Hippocampal formation (tissue), 2 donors: ENCODE measurements at places on chromosomes 7 and 10.

GRCh38 chr10:78045237-78045636 is 11.6 kb downstream of the RPS24 start:
- DNase-seq: no peak

- no peak for DNase-seq
These were observed 44.2 kb upstream of the CFAP46 start for GRCh38 chr10:132986576-132986975.

GRCh38 chr7:51629206-51629605 is 312.6 kb upstream of the COBL start:
- DNase-seq: no peak

DNA sequence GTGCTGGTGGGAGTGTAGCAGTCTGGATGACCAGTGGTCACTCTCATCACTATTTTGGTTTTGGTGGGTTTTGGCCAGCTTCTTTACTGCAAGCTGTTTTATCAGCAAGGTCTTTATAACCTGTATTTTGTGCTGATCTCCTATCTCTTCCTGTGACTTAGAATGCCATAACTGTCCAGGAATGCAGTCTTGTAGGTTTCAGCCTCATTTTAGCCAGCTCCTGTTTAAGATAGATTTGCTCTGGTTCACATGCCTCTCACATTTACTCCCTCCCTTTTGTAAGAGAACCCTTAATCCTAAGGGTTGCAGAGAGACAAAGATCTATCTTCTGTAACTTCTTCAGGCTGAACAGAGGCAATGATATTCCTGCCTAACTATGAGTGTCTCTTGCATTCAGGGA is 51.2 kb upstream of the INHBA start:
- DNase-seq: no peak

GRCh38 chr7:94400022-94400421 is 5.3 kb downstream of the COL1A2 start:
- DNase-seq: no peak

- no peak for DNase-seq
These were observed 25.3 kb downstream of the GARIN1A start for GRCh38 chr7:128697302-128697905.

DNA sequence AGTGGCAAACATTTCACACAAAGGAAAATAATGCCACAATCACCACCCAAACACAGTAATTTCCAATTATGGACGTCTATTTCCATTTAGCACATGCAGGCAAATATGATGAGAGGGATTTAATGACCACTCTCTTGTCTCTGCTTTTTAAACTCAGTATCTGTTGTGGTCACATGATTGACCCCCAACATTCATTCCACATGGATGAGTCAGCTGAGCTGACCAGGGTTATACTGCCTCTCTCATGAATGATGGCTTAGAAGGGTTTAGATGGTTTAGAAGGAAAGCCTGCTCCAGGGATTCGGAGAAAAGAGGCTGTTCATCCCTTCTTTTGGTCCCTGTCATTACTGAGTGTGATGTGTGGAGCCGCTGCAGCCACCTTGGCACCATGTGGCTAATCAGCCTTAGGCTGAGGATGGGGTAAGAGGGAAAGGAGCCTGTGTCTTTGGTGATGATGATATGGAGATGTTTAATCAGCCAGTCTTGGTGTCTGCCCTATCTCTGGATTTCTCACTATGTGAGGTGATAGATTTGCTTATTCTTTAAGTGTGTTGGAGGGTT is 38.2 kb upstream of the JAKMIP3 start:
- DNase-seq: no peak

GRCh38 chr7:99404977-99405320 is 3.4 kb downstream of the PDAP1 start:
- DNase-seq: no peak

GRCh38 chr10:74824900-74825370 is 1.5 kb upstream of the KAT6B start:
- DNase-seq: peak; percentile 62

- no peak for DNase-seq
These were observed 62.5 kb downstream of the BPGM start for GRCh38 chr7:134709197-134709596.

DNA sequence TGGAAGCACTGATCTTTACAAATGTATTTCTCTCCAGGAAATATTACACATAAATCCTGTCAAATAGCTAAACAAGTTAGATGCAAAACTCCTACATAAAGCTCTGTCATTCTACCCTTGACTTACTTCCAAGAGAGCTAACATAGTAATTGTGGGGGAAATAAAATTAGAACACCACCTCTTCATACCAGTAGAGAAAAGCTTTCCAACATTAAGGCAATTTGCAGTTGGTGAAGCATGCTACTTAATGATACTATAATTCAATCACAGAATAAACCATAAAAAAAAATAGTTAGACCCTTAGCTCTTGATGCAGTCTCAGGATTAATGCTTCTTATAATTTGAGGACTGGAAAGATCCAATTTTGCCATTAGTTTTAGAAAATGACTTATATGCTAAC is 35.2 kb downstream of the SEMA3A start:
- no peak for DNase-seq

GRCh38 chr10:57972783-57973182 is 294.9 kb downstream of the IPMK start:
- no peak for DNase-seq

- DNase-seq: no peak
These were observed 66.3 kb downstream of the KMT2C start for GRCh38 chr7:152369518-152369917.

- peak; percentile 78 for DNase-seq
These were observed 17.6 kb downstream of the DNAJB12 start for GRCh38 chr10:72337039-72337629.

DNA sequence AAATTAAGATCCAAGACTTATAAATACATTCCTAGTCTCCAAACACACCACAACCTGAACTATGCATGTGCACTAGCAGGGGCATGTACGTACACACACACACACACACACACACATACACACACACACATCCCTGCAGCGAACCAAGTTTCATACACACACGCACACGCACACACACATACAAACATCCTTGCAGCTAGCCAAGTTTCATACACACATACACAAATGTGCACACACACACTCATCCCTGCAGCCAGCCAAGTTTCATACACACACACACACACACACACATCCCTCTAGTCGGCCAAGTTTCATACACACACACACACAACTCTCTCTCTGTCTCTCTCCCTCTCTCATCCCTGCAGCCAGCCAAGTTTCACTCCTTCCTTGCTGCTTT is 82.7 kb upstream of the WIPF3 start:
- no peak for DNase-seq

DNA sequence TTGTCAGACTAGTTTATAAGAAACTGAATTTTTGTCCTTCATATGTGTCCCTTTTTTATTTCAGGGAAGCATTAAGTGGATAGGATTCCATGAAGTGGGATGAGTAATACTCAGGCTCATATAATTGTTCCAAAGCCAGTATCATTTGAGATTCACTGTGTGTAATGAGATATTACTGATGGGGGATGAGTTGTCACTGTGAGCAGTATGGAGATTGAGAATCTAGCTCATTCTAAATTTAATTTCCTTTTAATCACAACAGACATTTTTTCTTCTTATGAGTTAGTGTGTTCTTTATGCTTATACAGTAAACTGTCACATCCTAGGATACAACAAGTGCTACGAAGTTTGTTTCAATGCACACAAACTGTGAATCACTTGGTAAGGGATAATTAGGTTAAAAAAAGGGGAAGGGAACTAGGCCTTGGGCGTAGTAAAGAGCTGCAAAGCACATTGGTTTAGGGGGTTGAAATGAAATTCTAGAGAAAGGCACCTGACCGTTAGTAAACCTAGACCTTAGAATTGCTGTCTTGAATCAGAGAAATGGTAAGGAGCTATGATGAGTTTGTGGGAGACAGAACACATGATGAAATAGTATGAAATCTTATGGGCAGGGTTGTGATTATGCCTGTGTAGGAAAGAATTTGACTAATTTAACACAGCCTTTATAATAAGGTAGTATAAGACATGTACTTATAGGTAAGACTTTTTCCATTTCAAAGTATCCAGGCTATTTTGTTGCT is 153.4 kb downstream of the MLLT10 start:
- DNase-seq: no peak

DNA sequence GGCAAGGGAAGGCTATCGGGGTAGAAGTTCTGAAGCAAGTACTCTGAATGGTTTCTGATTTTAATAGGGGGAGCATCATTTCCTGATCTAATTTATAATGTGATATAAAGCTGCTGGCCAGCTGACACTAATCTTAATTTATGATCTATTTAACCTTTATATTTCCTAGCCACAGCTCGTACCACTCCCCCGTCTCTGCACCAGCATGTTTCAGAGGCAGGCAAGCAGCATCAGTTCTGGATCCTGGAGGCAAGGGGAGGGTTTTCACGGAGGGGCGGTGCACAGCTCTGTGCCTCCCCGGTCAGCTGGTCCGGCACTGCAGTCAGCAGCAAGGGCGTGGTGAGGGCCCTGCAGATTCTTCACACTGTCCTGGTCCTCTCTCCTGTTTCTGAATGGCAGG is 30.0 kb downstream of the MGMT start:
- no peak for DNase-seq

- DNase-seq: no peak
These were observed 82.5 kb downstream of the AHR start for GRCh38 chr7:17380736-17381662.

DNA sequence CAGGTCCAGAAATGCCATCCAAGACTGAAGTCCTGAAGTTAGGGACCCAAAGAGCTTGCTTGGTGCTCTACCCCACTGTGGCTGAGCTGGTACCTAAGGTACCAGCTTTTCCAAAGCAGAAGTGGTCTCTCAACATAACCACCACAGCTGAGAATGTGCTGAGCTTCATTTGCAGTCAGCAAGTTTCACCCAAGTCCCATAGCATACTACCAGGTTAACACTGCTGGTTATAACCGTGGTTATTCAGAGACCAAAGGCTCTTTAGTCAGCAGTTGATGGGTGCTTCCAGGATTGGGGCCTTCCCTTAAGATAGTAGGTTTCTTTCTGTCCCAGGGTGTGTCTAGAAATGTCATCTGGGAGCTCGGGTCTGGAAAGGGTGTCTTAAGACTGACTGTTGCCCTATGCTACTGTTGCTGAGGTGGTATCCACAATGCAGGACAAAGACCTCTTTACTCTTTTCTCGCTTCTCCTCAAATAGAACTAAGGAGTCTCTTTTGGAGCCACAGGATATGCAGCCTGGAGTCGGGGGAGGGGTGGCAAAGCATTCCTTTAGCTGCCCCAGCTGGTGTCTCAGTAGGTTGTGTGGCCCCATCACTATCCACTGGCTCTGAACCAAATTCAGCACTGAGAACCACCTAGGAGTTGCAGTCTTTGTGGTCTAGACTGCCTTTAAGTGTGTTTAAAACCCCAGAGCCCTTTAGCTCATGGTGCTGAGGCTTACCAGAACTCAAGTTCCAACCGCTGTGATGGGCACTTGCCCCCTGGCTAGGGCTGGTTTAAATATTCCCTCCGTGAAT is 354.9 kb upstream of the SEMA3C start:
- DNase-seq: no peak

DNA sequence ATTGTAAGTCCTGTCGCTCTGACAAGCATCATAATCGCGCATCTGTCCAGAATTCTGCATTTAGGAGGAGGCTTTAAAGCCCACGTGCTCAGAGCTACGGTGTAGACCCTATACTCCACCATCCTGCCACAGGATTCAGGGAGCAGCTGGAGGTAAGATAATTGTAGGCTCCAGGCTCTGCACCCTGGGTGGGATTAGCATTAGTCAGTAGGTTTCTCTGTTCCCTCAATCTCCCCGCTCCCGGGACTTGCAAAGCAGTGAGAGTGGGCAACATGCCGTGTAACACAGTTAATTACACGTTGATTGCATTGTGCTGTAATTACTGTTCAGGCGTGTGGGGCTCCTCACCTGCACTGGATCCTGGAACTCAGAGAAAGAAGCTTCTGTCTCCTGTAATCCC is 89.3 kb upstream of the CUX1 start:
- no peak for DNase-seq

DNA sequence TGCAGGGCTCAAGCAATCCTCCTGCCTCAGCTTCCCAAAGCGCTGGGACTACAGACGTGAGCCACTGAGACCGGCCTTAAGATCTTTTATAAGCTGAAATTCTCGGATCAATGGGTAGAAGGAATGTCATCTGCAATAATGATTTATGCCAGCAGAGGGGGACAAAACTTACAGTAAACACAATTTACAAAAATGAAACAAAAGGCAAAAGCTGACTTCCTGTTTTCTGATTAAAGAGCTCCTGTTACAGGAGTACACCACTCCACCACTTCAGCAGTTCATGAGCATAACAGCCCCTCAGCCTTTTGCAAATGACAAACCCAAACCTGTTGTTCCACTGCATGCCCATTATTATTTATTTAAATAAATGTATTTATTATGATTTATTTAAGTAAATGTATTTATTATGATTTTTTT is 88.5 kb upstream of the ATP6V0A4 start:
- no peak for DNase-seq

GRCh38 chr10:48224979-48225560 is 49.4 kb downstream of the FRMPD2 start:
- no peak for DNase-seq

DNA sequence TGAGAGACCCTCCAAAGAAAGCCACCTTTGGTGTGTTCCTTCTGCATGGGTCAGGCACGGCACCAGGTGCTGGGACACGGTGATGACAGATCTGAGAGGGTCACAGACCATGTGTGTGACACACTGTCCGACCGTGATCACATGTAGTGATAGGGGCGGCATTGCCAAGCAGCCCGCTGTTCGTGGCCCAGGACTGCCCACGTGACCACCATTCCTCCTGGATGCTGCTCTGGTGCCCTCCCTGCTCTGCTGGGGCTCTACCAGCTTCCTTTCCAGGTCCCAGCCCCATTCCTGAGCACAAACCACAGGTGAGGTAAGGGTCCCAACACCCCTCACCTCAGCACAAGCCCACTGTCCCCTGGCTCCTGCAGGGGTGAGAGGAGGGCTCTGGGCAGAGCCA is 10.1 kb upstream of the SLC18A3 start:
- no peak for DNase-seq

DNA sequence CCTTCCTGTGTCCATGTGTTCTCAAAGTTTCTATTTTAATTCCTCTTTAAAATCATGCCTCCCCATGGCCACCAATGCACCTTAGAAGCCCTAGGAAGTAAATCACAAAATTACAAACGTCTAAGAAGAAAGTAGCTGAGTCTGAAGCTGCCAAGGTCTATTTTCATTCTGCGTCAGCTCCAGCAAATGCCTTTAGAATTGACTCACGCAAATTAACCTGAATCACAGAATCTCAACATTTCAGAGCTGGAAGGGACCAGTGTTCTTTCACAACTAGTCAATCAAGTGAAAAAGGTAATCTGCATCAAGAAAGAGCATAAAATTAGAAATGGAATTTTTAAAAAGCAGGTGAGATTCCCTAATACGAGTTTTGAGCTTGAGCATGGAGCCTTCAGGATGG is 1017.6 kb downstream of the SORCS3 start:
- DNase-seq: no peak
